ENCODE measurements at places on chromosomes 12 and 14.

- DNase-seq, result no peak
These were observed 27.6 kb downstream of the SLC35E3 start for GRCh38 chr12:68773582-68773981.

- no peak for DNase-seq
These were observed 794 bp downstream of the HOXC13 start for GRCh38 chr12:53939141-53940108.

GRCh38 chr12:94305130-94305957, 154.3 kb downstream of the CEP83 start:
- DNase-seq, result no peak

GRCh38 chr12:68446384-68446783, 114.2 kb upstream of the MDM1 start:
- DNase-seq, result no peak

GRCh38 chr12:2677142-2677880, 117.5 kb upstream of the FKBP4 start:
- DNase-seq, result no peak

GRCh38 chr12:6820166-6820565, 1.5 kb upstream of the GPR162 start:
- DNase-seq, result no peak

DNA sequence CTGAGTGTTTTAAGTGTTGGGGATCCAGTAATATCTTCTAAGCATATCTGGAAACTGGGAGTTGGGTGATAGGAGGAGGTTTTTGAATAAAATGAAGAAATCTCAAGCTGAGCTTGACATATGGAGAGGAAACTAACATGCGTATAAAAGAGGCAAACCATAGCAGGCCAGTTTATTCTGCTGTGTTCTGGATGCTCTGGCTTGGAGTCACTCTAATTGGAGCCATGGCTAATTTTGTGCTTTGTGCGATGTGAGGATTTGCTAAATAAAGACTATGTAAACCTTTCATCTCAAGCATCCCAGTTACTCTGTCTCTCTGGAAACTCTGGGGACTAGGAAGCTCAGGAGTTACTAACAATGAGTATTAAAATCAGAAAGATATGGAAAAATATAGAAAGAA, 66.5 kb downstream of the ATF7IP start:
- DNase-seq, result no peak

GRCh38 chr14:59371771-59372170, 93.4 kb downstream of the GPR135 start:
- no peak for DNase-seq

GRCh38 chr14:91225025-91225424, 19.5 kb downstream of the GPR68 start:
- no peak for DNase-seq

- peak; percentile 48 for DNase-seq
These were observed 326.0 kb downstream of the RAD51B start for GRCh38 chr14:68145539-68145938.

GRCh38 chr14:23694949-23695663, 58.9 kb downstream of the DHRS2 start:
- DNase-seq, result no peak

DNA sequence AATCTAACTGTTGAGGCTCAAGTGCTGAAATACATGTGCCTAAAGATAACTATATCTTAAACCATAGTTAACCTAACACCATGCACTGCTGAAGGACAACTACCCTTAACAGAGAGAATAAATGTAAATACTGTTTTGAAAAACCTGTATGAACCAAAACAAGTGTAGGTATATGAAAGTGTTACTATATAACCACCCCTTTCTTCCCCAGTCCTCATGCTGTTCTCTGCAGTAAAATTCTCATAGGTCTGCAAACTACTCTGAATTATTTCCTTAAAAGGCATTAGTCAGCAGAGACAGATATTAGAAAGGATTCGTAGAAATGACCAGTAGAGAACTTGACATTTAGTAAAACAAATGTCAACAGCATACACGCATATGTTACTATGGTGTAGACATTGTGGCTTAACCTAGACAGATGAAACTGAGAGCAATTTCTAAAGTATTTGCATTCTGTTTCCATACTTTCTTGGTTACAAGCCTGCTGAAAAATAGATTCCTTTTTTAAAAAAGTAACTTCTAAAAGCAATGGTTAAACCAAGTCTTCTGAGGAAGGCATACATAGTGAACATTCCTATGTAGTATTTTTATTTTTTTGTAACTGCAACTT, 13.9 kb downstream of the CSRP2 start:
- peak; percentile 59 for DNase-seq

DNA sequence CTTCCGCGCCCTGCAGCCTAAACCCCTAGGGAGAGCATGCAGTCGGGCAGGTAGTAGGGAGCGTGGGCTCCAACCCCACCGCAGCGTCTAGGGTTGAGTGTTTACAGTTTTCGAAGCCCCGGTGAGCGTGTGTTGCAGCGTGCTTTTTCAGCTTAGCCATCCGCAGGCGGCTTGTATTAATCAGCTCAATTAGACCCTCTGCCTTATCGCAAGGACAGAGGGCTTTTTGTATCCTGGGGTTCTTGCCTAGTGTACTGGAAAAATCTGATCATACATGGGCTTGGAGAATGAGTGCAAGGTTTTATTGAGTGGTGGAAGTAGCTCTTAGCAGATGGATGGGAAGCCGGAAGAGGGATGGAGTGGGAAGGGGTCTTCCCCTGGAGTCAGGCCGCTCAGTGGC, 44.4 kb upstream of the GNG2 start:
- no peak for DNase-seq

DNA sequence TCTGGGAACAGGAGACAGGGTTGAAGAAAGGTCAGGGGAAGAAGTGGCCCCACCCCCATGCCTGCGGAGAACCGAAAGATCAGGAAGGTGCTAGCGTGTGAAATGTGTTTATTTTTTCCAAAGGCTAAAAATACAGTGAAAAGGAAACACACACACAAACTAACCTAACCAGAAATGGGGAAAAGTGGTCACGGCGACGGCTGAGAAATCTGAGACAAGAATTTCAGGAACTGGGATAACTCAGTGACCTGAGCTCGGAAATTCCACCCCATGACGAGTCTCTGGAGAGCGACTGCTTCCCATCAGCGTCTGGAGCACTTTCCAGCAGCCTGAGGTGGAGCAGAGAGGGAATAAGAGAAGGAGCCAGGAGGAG, 16.6 kb upstream of the RND1 start:
- DNase-seq, result peak; percentile 63

- DNase-seq, result peak; percentile 21
These were observed 39.6 kb upstream of the CCDC198 start for GRCh38 chr14:57533214-57533613.

DNA sequence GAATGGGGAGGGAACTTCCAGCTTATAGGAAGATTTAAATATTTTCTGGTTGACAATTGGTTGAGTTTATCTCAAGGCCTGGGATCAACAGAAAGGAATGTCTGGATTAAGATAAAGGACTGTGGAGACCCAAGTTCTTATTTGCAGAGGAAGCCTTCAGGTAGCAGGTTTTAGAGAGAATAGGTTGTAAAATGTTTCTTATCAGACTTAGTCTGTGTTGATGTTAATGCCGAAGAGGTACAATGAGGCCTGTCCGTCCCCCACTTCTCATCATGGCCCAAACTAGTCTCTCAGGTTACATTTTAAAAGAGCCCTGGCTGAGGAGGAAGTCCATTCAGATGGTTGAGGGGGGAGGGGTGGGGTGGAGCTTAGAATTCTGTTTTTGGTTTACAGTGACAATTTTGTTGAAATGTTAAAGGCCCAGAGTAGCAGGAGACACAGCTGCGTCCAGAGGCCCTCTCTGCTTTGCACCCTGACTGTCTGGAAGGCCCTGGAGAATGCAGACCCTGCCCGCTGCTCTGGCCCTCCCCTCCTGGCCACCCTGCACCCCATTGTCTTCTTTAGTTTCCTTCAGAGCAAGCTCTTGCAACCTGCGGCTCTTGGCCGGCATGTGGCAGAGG, 672.5 kb upstream of the TMEM132C start:
- DNase-seq, result no peak

- DNase-seq, result peak; percentile 63
These were observed 155.5 kb downstream of the ZFP36L1 start for GRCh38 chr14:68637106-68638021.

- DNase-seq, result no peak
These were observed 119.5 kb downstream of the ANO4 start for GRCh38 chr12:100913872-100914592.

DNA sequence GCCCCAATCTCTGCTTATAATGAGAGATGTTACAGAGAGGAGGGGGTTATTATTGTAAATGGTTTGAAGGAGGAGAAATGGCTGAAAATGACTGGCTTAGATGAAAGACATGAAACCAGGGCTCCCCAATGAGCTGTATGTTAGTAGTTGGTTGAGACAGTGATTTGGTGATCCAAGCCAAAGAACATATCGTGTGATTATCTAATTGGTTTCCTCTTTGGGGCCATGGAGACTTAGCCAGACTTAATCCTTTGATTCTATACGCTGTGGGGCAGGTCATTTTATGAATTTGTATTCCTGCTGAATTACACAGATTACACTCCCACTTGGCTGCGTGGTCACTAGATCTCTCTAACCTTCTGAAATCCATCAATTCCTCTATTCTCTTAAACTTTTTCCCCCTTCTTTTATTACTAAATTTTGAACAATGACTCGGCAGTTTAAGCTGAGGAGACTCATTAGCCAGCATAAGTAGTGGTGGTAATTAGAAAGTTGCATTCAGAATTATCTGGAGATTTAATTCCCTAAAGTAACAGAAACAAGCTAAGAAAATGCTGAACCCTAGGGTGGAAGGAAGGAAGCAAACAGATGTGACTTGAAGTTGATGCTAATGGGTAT, 5.3 kb downstream of the TTC8 start:
- no peak for DNase-seq

DNA sequence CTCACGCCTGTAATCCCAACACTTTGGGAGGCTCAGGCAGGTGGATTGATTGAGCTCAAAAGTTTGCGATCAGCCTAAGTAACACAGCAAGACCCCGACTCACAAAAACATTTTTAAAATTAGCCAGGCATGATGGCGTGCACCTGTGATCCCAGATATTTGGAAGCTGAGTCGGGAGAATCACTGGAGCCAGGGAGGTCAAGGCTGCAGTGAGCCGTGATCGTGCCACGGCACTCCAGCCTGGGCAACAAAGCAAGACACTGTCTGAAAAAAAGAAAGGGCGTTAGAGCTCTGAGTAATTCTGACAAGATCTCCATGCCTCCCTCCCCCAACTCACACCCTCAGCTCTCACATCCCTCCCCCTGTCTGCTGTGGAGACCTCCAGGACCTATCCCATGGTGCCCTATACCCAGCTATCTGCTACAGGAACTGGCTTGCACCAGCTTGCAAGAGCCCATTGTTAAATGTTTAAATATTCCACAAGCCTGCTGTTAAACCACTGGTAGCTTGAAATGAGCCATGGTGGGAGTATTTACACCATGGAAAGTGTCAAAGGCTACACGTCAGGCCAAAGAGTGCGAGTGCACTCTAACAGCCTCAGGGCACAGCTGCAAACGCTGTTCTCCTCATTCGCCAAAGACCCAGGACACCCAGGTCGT, 35.1 kb upstream of the PPP2R5C start:
- DNase-seq, result no peak

DNA sequence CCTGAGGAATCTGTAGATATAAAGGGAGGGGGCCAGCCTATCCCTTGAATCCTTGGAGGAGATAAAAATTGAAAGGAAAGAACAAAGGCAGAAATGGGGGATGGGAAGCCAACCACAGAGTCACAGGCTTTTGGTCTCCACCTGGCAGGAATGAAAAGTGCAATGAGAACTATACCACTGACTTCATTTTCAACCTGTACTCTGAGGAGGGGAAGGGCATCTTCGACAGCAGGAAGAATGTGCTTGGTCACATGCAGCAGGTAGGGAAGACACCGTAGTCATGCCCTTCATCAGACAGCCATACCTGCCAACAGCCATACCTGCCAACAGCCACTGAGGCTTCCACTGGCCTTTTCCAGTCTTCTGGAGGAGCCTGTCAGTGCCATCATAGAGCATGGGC, 13.4 kb downstream of the ASB8 start:
- DNase-seq, result no peak

- no peak for DNase-seq
These were observed 483.8 kb downstream of the NOVA1 start for GRCh38 chr14:26113911-26114640.

DNA sequence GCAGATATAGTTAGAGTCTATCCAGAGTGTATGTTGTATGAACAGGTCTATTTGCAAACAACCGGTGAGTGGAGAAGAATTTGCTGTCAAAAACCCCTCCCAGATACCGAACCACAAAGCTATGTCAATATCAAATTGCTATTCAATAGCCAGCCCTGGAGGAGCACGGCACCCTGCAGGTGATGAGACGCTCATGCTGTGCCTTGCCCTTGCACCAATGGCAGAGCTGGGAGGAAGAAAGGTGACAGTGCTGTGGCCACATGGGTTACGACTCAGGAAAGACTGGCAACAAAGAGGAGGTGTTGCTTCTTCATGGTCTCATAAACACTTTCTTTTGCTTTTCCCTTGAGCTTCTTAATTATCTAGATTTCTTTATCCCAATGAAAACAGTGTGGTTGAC, 55.7 kb downstream of the PAX9 start:
- DNase-seq, result no peak

- DNase-seq, result peak; percentile 21
These were observed 45.9 kb upstream of the MSRB3 start for GRCh38 chr12:65232476-65233077.

DNA sequence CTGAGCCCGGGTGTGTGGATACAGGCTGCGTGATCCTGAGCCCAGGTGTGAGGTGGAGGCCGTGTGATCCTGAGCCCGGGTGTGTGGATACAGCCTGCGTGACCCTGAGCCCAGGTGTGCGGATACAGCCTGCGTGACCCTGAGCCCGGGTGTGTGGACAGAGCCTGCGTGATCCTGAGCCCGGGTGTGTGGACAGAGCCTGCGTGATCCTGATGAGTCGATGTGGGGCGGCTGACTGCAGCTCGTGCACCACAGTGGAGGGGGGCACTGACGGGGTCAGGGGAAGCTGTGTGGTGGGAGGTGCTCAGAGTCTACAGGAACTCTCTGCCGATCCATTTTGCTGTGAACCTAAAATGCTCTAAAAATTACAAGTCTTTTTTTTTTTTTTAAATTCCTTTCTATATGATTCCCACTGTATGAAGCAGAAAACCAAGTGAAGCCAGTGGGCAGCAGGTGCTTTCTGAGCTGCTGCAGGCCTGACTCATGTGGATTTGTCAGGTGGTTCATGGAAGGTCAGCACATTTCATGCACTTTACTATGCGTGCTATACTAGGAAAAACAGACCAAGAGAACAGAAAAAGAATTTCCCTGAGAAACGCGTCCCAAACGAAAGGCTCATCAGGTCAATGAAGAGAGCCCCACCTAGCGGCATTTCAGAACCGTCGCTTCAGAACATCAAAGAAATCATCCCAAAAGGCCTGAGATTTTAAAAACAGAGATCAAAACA, 19.3 kb downstream of the BRF1 start:
- peak; percentile 64 for DNase-seq

DNA sequence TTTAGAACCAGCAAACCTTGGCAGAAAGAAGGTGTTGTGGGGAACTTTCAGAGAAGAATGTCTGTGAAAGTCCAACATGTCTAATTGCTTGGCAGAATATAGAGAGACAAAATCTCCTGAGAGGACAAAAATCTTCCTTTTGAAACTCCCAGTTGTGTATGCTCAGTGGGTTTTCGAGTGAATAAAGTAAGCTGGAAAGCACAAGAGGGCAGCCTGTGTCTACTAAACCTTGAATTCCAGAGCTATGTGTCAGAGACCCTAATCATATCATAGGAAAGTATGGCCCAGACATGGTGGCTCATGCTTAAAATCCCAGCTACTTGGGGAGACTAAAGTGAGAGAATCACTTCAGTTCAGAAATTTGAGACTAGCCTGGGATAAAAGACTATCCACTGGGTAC, 661.2 kb downstream of the SLC16A7 start:
- DNase-seq, result peak; percentile 82

Data from fibroblast of skin of back (primary cell).